SK-N-SH (cell line): ENCODE measurements at places on chromosomes 2 and 18. TPM values are rescaled to one million over a fixed set of nuclear protein-coding genes. Genes with fewer than 3 reads are reported as not detected.

GRCh38 chr2:179275253-179276012, 10.8 kb upstream of the SESTD1 start:
- no peaks in the 10 kb centered on the region for H3K36me3 ChIP-seq
- no peak overlapping the region for H3K27ac ChIP-seq
- no peaks in the 10 kb centered on the region for H3K27me3 ChIP-seq

DNA sequence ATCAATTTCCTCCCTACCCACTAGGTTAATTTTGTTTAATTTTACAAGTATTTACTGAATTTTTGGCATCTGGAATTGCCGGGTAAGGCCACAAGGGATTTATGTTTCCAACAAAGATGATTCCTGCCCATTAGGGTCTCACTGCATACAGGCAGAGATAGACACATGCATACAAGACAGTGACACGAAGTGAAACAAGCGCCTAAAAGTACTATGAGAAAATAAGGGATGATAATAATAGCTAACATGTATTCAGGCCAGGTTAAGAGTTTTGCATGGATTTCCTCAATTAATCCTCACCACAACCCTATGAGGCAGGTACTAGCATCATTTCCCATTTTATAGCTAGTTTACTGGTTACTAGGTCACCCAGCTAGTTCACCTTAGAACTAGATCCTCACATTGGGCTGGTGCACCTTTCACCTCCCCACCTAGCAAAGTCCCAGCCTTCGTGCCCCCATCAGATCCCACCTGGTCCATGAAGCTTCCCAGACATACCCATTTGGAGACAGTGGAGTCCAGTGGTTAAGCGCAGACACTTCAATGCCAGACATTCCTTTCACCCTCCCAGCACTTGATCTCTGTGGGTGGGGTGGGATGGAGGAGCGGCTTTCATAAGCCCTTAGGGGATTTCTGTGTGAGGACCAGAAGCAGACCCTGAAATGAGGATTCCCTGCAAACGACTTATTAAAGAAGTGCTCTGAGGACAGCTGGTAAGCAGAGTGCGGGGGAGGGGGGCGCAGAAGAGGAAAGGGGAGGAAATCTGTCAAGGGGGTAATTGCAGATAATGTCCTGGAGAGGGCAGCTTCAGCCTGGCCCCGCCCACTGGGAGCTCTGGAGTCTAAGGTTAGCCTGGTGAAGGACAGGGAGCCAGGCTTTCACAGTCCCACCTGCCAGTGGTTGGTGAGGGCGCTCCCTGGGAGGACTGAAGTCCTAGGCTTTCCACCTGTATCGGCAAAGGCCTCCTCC, 5.8 kb upstream of the DGUOK start:
- no peaks in the 10 kb centered on the region for H3K4me1 ChIP-seq
- no peaks in the 10 kb centered on the region; the same call in 1 of the 2 replicates for H3K27me3 ChIP-seq
- DNase-seq = peak; percentile 62
- H3K27ac ChIP-seq = no peak overlapping the region
- no peak overlapping the region for H3K4me3 ChIP-seq

DNA sequence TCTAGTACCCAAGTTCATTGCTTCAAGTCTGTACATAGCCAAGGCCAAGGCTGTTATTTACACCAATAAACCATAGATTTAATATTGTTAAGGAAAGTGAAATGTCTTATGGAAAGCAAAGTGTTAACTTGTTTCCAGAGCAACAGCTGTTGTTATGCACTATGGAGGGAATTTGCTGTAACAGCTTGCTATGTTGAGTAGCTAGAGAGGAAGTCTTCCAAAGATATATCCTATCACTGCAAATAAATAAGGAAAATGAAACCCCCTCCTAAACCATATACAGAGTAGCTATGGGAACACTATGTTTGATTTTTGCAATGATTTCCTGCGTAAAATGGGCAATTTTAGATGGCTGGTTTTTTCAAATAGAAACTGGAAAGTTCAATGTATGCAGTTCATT, 21.1 kb downstream of the TMEM182 start:
- H3K4me1 ChIP-seq = no peaks in the 10 kb centered on the region
- no peak overlapping the region for H3K4me3 ChIP-seq
- no peak for DNase-seq

ESCO1 gene
- polyA plus RNA-seq = 2.2 and 2.7 TPM in 2 replicates

IGFBP2 gene
- 668 and 695 TPM in 2 replicates for polyA plus RNA-seq

ADAM23 gene
- polyA plus RNA-seq = 3.6 and 3.7 TPM in 2 replicates

SRD5A2 gene
- not detected in 2 replicates for polyA plus RNA-seq

FOSL2 gene
- polyA plus RNA-seq = 30.1 and 41.7 TPM in 2 replicates
